ENCODE measurements at places on chromosomes 3 and 15. TPM values are rescaled to one million over a fixed set of nuclear protein-coding genes. Genes with fewer than 3 reads are reported as not detected.

The TRPC1 gene
- 7.2 TPM for polyA plus RNA-seq

The CD96 gene
- polyA plus RNA-seq = 0.23 TPM

The SLC24A5 gene
- polyA plus RNA-seq = 0.14 TPM

The MUC20 gene
- 6.6 TPM for polyA plus RNA-seq

The RTP3 gene
- 0.25 TPM for polyA plus RNA-seq

The NOX5 gene
- 0.30 TPM for polyA plus RNA-seq

The LIPH gene
- 0.25 TPM for polyA plus RNA-seq

The TM2D3 gene
- 35.4 TPM for polyA plus RNA-seq

DNA sequence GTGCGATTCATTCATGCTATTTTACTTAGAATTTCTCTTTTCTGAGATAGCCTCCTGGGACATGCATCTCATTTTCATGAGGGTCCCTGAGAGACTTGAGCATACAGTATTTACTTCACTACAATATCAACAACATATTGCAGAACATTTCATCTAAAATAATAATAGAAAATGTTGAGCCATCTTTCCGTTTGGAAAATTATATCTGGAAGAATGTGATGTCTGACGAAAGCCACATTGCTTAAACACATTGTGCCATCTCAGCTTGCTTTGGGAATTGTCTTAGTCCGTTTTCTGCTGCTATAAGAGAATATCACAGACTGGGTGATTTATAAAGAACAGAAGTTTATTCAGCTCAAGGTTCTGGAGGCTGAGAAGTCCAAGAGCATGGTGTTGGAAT, 55.5 kb downstream of the DPH6 start:
- no peak for DNase-seq

- no peak for DNase-seq
These were observed 138.7 kb downstream of the AQP9 start for GRCh38 chr15:58276924-58277323.

DNA sequence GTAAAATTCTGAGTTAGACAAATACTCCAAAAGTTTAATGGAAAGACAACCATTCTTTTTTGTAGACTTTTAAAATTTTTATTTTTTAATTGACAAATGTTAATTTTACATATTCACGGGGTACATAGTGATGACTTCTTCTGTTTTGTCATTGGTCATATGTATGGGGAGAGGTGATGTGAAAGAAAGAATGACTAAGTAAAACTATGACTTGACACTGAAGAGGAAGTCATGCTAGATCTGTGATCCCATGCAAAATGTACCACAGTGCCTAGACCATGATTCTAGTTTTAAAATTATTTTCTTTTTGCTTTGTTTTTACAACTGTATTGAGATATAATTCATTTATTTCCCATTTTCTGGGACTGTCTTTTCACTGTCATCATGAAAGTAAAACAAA, 281.6 kb downstream of the MBNL1 start:
- DNase-seq = no peak

- peak; percentile 17 for DNase-seq
These were observed 1.2 kb upstream of the MME start for GRCh38 chr3:155078711-155079467.

DNA sequence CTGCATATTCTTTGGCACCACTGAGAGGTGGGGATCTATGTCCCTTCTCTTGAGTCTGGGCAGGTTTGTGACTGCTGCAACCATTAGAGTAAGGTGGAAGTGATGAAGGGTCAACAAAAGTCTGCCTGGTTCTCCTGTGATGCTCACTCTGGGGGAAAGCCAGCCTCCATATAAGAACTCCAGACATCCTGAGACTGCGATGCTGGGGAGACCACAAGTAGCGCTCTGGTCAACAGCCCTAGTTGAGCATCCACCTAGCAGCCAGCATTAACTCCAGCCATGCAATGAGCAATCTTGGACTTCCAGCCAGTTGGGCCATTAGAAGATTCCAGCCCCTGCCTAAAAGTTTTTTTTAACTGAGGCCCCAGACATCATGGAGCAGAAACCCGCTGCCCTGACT, 62.8 kb downstream of the SCN11A start:
- DNase-seq = no peak

DNA sequence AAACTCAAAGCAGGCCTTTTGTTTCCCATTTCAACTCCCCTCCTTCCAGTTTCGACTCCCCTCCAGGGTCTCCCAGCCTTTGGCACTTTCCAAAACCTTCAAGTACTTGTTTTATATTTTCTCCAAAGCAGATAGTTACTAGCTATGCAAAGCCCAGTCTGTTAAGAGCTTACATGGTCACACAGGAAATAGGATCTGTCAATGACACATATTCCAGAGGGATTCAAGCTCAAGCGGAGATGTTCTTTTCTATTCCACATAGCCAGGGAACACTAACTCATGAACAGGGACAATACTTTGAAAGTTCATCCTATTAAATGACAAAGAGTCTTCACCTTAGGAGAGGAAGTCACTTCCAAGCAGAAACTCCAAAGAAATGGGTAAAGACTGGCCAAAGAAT, 18.6 kb downstream of the SUCLG2 start:
- no peak for DNase-seq

DNA sequence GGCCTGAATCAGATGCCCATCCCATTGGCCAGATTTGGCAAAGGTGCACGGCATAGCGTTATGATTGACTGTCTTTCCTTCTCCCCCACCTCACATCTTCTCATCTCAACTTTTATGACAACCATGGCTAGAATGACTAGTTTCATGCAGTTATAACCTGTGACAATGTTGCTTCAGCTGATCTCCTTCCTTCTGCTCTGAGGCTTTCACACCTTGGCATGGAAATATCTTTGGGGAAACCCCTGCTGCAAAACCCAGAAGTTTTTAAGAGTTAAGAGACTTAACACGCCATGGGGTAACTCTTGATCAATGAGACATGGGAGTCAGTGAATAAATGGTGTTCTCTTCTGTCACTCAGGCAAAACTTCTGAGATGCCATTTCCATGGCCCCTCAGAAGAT, 290.7 kb upstream of the MDFIC2 start:
- no peak for DNase-seq

GRCh38 chr15:100740138-100740537, 137.7 kb downstream of the ASB7 start:
- no peak for DNase-seq

- DNase-seq = no peak
These were observed 69.5 kb downstream of the HERC1 start for GRCh38 chr15:63764124-63764803.
